Stimulated activated CD8-positive, alpha-beta memory T cell treated with anti-CD3 and anti-CD28 coated beads, Interleukin-15, amount 100 ng/mL, for 24 hours (primary cell): ENCODE measurements at places on chromosomes 2 and 18.

DNA sequence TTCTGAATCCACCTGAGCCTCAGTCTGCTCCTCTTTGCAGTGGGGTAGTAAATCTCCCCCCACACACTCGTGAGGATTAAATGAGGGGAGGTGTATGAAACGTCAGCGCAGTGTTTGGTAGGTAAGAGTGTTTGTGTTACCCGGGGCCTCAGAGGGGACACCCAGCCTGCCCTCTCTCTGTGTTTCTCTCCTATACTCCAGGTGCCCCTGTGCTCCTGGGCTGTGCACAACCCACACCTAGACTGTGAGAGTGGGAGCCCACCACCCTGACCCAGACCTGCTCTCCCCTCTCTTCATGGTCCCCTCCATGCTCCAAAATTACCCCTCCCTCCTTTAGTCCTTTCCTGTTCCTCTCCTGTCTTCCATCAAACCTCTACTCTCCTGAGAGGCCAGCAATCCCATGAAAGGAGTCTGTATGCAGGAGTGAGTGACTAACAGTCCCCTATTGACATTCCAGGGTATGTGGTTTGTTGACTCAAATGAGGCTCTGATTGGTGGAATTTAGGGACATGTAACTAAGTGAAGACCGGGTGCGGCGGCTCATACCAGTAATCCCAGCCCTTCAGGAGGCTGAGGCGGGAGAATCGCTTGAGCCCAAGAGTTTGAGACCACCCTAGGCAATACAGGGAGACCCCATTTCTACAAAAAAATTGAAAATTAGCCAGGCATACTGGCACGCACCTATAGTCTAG is 10.4 kb downstream of the CIB4 start:
- DNase-seq: no peak

DNA sequence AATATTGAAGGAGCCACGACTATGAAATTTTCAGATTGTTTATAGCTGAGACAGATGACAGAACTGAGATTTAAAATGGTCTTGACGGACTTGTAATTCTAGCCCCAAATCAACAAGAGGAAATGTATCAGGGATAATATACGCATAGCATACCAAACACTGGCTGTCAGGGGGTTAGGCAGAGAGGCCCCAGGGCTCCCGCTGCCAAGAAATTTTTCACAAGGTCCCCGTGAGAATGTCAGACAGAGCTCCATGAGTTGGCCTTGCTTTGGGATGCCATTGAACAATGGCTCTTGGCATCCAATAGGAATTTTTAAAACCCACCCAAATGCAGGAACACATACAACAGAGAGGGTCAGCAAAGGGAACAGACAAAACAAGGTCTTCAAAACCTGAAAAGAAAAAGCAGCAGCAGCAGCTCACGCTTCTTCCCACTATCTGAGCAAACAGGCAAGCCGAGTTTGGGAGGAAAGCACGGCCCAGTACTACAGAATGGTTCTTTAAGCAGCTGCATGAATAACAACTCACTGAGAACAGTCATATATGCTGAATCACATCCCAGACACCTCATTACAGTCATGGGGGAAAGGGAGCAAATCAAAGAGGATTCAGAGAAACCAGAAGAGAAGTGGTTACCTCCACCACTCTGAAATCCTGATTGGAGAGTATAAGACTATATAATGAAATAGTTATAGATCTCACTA is 445.6 kb downstream of the RND3 start:
- DNase-seq: no peak

- DNase-seq: no peak
Measured at GRCh38 chr2:86308356-86308755, 29.1 kb downstream of the REEP1 start.

- no peak for DNase-seq
Measured at GRCh38 chr2:119838179-119838578, 78.5 kb downstream of the PTPN4 start.

- DNase-seq: no peak
Measured at GRCh38 chr2:53103679-53104078, 663.9 kb upstream of the CHAC2 start.

DNA sequence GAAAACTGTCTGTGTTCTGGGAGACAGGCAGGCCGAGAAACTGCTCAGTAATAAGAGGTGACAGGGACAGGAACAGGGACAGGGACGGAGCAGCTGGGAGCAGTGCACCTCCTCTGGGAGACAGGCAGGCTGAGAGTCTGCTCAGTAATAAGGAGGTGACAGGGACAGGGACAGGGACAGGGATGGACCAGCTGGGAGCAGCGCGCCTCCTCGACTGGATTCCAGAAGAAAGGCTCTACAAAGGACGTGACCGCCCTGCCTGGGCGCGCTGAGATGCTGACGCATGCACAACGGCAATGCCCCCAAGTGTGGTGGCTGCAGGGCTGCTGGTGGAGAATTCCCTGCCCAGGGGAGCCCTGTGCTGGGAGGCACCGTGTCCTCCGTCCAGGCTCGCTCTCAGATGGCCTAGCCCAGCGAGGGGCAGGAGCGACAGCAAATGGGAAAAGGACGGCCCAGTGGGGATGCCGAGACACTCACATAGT is 44.2 kb upstream of the PXDN start:
- no peak for DNase-seq

- no peak for DNase-seq
Measured at GRCh38 chr2:113877711-113878598, 11.9 kb upstream of the ACTR3 start.

DNA sequence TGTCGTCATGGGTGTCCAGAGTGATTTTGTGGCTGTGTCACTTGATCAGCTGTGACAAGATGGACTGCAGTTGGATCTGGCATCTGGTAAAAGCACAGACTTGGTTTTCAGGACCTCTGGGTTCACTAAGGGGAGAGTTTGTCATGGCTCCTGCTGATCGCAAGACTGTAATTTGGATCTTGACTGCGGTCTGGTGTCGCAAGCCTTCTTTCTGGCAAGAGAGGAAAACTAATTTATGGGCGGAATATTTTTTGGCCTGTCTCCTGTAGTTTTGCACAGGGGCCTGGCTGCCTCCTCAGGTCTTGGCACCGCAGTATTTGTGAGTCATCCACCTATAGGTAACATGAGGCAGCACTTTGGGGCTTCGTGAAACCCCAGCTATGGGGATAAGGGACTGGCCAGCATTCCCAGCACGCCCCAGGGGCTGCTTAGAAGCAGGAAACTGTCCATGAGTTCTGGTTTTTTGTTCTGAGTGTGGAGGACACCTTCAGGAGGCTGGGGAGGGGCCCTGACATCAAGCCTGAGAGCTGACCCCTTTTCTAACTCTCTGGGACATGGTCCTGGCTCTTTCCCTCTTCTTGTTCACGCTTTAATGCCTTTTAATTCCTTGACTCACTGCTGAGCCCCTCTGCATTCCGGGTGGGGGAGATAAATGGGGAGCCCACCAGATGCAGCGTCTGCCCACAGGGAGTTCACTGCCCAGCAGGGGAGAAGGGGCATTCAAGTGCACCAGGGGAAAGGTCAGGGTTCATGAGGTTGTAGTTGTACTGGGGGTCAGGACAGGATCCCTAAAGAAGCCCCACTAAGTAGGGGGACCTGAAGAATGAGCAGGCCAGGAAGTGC is 12.2 kb downstream of the SH3BP4 start:
- DNase-seq: no peak

GRCh38 chr2:171858397-171858958 is 35.6 kb downstream of the SLC25A12 start:
- no peak for DNase-seq

DNA sequence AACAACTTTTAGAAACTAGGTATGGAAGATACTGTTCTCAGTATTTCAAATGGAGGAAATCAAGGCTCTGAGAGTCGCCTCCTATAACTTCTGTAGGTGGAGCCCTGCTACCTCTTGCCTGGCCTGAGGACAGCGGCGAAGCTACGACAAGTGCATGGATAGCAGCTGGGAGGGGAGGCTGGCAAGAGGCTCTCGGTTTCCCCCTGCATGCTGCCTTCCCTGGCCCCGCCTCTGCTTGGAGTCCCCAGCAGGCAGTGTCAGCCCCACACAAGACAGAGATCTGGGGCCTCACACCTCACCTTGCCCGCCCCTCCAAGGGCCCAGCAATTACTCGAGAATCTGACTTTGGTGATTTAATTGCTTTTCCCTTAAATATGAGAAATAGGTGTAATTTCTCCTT is 107.6 kb upstream of the POU3F3 start:
- no peak for DNase-seq

DNA sequence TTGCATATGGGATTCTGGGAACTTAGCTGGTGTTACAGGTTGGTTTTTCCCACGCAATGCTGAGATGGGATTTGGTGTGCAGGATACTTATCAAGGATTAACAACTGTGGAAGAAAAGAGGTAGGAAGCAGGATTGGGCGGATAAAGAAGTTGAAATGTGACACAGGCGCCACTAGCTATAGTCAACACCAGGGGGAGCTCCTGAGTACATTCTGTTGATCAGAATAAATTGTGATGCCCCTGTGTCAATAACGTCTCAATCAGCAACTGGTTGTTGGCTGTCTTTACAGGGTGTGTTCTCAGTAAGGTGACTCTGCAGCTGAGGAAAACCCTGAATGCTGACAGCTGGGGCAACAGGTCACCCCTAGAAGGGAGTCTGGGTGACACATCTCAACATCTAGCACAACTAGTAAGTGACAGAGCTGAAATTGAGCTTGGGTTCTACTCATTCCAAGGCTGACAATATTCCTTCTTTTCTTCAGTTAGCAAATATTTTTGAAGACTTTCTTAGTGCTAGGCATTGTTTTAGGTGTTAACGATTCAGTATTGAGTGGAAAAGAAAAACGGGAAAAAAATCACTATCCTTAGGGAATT is 143.0 kb downstream of the ARL6IP6 start:
- no peak for DNase-seq

DNA sequence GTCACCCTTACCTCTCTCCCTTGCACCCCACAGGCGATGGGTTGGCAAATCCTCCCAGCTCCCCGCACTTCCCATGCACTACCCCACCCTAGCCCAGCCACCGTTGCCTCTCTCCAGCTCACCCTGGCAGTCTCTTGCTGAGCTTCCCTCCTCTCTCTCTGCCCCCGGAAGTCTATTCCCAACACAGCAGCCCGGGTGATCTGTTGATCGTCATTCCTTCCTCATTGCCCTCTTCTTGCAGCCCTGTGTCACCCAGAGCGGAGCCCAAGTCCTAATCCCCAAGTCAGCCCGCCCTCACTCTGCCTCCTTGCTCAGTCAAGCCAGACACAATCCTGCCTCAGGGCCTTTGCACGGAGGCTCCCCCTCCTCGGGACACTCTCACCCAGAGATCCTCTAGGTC is 55.2 kb downstream of the CIB4 start:
- DNase-seq: no peak

DNA sequence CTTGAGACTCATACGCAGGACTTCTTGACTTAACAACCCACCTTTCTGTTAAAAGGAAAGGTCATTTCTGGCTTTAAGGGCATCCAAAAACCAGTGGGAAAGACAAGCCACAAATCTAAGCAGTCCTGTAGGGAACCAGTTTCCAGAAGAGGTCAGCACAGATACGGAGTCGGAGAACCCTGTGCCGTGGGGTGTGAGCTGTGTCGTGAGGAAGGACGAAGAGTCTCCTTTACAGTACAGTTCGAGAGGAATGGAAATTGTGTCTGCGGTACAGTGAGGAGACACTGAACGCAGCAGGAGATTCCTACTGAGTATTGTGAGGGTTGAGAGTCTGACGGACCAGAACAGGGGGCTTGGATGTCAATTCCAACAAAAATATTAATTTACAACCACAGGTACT is 17.7 kb downstream of the SLC30A3 start:
- DNase-seq: no peak

DNA sequence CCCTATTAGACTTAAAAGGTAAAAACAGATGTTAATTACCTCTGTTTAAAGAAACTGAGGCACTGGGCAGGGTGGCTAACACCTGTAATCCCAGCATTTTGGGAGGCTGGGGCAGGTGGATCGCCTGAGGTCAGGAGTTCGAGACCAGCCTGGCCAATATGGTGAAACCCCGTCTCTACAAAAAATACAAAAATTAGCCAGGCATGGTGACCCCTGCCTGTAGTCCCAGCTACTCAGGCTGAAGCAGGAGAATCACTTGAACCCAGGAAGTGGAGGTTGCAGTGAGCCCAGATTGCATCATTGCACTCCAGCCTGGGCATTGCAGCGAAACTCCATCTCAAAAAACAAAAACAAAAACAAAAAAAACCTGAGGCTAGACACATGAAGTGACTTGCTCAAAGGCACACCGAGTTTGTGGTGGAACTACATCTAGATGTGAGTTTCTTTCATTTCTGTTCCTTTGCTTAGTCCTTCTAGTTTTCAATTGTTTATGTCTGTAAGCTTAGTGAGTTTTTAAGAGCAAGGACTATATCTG is 40.7 kb downstream of the SLC4A1AP start:
- DNase-seq: no peak

DNA sequence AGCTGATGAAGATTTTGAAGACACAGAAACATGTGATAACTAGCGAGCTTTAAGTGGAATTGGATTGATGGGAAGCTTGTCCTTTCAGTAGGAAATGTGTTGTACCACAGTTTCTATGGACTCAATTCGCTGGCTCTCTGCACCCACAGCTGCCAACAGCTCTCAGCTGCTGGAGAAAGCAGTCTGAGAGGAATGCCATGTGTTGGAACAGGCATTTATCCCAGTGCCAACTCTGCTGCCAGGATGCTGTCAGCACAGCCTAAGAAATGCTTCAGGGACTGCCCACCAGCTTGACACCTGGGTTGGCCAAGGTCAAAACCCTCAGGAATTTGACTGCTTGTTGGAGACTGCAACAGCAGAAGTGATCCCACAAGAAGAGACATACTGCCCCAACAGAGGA is 193.0 kb upstream of the THSD7B start:
- DNase-seq: no peak

- DNase-seq: no peak
Measured at GRCh38 chr18:63210521-63210920, 109.0 kb downstream of the BCL2 start.

- no peak for DNase-seq
Measured at GRCh38 chr2:230955163-230955737, 30.2 kb upstream of the GPR55 start.
